ENCODE measurements at places on chromosomes 4 and X.
A peak's percentile ranks its signal among the peaks of the same experiment; 100 is the strongest.

DNA sequence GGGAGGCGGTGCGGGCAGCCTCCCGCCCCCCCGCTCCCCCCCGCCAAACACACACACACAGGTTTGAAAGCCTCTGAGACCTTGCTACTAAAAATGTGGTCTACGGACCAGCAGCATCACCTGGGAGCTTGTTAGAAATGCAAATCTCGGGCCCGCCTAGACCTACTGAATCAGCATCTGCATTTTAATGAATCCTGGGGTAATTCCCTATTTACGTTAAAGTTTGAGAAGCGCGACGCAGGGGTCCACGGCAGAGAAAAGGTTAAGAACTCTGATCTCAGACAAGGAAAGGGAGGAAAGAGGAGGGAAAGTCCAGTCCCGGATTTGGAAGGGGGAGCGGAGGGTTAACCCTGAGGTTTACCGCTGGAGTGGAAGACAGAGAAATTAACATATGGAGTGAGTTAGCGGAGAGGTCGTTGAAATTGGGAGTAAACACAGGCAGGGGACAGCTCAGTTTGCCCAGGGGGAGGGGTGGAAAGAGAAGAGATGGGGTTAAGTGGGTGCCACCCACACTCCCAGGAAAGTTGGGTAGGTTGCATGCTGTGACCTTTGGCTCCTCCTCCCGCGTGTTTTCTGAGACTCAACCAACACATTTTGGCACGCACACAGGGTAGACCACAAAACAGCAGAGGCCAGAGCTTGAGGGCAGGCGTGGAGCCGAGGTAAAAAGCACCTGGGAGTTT lies 483.6 kb downstream of the BCOR start:
- DNase-seq = no peak

- DNase-seq = no peak
These were observed 242.8 kb upstream of the JADE1 start for GRCh38 chr4:128566693-128567092.

DNA sequence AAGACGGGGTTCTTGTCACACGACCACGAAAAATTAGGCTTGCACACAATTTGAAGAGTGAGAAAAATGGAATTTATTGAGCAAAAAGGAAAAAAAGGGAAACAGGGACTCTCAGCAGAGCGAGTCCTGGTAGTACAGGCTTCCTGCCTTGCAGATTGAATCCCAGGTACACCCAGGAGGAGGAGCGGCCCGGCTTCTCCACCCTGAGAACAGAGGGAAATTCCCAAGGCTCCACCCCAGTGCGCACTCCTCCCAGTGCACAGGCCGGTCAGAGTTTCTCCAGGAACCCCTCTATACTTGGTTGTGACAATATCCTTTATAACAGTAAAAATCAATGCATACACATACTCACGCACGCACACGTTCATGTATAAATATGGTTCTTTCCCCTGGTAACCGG lies 22.0 kb downstream of the SLC4A4 start:
- DNase-seq = peak; percentile 17

- DNase-seq = no peak
These were observed 411.1 kb downstream of the TRIML1 start for GRCh38 chr4:188550296-188550695.

DNA sequence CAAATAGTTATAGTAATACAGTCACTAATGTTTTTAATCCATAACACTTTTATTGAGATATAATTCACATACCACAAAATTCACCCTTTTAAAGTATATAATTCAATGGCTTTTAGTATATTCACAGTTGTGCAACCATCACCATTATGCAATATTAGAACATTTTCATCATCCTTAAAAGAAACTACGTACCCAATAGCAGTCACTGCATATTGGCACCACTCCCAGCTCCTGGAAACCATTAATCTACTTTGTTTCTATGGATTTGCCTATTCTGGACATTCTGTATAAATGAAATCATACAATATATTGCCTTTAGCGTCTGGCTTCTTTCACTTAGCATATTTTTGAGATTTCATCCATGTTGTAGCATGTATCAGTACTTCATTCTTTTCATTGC lies 99.3 kb downstream of the AMMECR1 start:
- DNase-seq = no peak

DNA sequence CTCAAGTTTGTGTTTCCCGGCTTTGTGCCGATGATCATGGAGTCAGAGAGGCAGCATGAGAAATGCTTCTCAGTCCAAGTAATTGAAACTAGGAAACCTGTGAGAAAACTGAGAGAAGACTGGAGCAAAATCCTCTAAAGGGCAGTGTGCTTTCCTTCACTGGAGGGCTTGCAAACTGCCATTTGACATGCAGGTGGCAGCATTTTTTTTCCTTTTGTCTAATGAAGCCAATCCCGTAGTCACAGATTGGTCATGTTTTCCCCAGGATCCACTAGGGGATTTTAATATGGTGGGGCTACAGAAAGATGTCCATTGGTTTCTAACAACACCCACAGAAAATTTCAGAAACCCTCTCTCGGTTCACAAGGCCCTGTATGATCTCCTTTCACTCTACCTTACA lies 117.4 kb upstream of the NUDT10 start:
- no peak for DNase-seq

- peak; percentile 49 for DNase-seq
These were observed 55.5 kb upstream of the LNX1 start for GRCh38 chr4:53646795-53647194.

DNA sequence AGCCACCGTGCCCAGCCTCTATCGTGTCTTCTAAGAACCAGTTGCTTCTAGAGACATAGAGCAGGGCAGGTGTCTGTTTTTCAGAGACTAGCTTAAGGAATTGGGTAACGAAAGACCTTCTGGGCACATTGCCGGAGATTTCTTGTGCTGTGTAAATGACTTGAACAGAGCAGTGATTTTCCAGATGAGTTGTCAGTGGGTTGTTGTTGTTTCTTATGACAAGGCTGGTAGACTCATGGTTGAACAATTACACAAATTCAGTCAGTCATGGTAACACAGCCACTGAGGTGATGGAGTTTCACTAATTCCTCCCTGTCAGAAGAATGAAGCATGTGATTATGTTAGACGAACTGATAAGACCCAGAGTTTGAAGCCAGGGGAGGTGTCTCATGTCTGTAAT lies 20.5 kb upstream of the DDX3X start:
- DNase-seq = no peak
